ENCODE measurements at places on chromosomes 7 and 10. TPM values are rescaled to one million over a fixed set of nuclear protein-coding genes. Genes with fewer than 3 reads are reported as not detected.

DNA sequence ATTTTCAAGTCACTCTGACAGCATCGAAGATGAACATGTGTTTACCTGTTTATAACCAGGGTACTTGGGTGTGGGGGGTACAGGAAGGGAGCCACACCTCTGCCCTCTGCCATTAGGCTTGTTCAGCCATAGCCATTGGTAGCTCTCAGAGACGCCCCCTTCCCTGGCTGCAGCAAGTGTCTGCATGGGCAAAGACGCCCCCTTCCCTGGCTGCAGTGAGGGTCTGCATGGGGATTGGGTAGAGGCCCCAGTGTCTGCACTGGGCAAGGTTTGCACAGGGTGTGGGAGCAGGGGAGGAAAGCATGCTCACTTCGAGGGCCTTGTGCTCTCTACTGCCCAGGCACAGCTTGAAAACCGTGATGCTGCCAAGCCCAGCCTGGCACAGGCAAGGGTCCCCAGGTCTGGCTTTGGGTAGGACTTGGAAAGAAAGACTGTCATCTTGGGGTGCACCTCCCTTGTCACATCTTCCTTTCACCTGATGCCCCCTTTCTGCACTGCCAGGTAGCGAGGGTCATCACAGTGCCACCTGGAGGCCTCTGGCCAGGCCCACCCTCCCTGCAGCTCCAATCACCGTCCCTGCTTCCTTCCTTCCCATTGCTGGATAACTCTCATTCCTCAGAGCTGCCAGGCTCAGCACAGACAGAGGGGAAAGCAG lies 3.7 kb downstream of the TMEM225B start:
- no peak for DNase-seq

DNA sequence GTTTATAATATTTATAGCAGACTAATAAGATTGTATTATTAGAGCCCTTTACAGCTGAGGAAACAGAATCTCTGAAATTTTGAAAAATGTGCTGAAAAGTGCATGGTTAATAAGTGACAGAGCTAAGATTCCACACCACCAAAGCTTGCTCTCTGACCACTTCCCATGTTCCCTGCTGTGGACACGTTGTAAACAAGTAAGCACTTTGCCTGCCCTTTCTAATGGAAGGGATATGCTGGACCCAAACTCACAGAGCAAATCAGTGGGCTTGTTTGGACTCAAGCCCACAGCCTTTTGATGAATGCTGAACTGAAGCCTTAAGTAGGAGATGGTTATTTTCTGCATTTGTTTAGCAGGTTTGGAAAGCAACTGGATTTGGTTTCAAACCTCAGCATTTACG lies 214.0 kb upstream of the TMEM72 start:
- no peak for DNase-seq

DNA sequence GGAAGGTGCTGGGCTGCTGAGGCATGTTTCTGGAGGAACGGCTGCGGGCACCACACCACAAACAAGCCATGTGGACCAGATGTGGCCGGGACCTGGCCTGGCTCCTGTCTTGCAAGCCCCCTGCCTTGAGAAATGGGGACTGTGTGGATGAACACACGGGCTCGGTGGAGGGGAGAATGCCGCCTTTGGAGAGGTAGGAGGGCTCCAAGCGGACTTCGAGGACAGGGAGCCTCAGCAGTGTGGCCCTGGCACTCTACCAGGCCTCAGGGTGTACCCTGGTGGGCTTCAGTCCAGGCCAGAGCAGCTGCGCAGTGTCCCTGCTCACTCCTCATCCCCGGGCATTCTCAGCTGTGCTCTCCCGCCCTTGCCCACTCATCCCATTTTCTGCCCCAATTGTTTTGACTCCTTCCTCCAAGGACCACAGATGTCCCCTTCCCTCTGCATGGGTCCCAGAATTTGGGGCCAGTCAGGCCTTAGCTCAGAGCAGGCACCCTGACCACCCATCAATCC lies 31.5 kb downstream of the PWWP2B start:
- no peak for DNase-seq

DNA sequence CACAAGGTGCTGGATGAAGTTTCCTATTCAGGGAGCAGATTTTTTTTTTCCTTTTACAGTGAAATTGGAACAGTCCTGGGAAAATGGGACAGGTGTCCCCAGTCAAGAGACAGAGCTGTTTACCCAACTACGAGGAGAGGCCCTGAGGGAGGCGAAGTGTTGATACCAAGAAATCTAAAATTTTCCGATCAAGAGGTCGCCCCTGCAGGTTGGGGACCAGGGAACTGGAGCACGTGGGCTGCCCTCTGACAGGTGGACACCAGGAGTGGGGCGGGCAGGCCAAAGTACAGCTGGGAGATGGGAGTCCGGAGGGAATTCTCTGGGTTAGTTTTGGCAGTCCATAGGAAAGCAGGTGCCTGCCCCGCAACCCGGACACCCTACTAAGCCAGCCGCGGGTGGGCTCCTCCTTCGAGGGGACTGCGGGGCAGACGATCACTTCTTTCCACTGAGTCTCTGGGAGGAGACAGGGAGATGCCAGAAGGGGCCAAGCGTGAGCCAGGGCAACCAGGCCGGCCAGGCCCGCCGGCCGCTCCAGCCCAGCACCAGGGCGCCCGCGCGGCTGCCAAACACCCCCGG lies 965 bp upstream of the CAMK1D start:
- no peak for DNase-seq

GRCh38 chr10:112265745-112266144 lies 17.5 kb upstream of the TECTB start:
- no peak for DNase-seq

Gene GPR22
- total RNA-seq, result not detected

All from glutamatergic neuron (in vitro differentiated cells).